ENCODE measurements at places on chromosomes 6 and 20.
A peak's percentile ranks its signal among the peaks of the same experiment; 100 is the strongest.

- DNase-seq = no peak
These were observed 5.5 kb downstream of the NPEPL1 start for GRCh38 chr20:58697867-58698703.

GRCh38 chr6:163733061-163733460, 318.5 kb downstream of the QKI start:
- DNase-seq = no peak

- DNase-seq = no peak
These were observed 185.2 kb downstream of the REV3L start for GRCh38 chr6:111297776-111298175.

- no peak for DNase-seq
These were observed 261.3 kb downstream of the PLCB1 start for GRCh38 chr20:8393381-8393780.

DNA sequence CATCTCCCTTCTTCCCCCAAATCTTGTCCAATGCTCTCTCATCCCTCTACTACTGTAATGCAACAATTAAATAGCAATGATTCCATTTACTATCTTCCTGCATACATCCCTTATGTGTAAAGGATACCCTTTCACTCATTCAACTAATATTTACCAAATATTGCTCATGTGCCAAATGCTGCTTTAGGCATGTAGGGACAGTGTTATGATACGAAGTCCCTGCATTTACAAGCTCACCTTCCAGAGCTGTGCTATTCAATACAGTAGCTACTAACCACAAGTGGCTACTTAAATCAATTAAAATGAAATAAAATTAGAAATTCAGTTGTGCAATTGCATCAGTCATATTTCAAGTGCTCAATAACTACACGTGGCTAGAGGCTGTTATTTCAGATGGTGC, 41.1 kb downstream of the GMDS start:
- no peak for DNase-seq

DNA sequence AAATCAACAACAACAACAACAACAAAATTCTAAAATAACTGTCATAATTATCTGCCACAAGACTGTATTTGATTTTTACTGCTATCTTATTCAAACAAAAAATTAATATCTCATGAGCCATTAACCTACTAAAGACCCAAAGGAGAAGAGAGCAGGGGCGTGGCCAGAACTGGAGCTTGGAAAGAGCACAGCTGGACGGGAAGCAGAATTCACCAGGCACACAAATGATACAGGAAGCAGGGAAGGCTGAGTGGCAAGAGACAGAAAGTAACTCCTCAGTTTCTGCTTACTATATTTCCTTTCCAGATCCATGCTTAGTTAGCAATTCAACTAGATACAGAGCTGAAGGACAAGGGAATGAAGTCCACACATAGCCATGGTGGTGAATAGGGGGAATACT, 54.4 kb downstream of the FKBP5 start:
- DNase-seq = peak; percentile 58

DNA sequence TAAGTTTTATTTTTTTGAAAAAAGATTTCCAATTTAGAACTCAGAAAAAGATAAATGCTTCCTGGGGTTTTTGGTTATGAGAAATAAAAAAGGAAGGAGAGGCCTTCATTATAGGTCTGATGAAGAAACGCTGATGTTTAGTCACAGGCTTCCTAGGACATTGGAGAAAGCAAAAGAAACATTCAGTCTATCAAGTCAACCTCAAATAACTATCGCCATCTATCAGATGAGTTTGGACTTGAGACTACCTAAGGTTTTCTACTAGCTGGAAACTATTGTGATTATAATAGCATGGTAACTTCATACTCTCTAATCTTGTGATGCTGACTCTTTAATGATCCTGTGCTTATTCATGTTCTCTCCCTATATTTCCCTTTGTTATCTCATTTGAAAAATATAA, 171.3 kb downstream of the TPBG start:
- no peak for DNase-seq

All from dermis blood vessel endothelial cell (primary cell).